Inflammatory macrophage (primary cell): ENCODE measurements at places on chromosomes 13 and 19.
A peak's percentile ranks its signal among the peaks of the same experiment; 100 is the strongest.

DNA sequence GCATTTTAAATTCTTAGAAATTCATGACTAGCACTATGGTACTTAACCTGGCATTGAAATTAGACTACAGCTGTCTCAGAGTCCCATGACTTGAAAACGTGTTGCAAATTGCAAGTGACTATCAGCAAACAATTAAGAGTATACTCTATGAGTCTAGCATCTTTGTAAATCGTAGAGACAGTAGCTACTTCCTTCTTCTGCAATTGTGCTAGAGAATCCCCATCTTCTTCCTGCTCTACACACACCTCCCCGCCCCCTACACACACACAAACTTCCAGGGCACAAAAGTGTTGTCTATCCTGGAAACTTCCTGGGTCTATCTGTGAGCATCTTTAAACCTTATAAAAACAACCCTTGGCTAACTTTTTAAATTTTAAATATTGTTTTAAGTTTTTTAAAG, 35.2 kb upstream of the MIR17HG start:
- no peak for DNase-seq

DNA sequence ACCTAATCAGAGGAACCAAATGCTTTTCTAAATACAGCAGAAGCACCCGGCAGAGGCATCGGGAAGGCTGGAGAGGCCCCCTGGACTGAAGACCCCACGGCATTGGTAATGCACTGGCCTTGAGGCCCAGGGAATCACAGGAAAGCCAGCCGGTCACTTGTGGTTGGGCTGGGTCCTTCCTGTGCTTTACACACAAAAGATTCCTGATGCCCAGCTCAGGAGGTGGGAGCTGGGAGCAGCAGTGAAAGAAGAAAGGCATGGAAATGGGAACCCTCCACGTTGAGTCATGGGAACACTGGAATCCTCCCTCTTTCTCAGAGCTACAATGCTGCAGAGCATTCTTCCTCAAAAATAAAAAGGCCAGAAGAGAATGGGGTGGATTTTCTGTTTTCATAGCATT, 126.4 kb downstream of the TNFRSF19 start:
- no peak for DNase-seq

GRCh38 chr13:99315186-99315585, 8.0 kb upstream of the GPR183 start:
- DNase-seq = no peak

GRCh38 chr13:41654796-41655195, 197.4 kb downstream of the RGCC start:
- peak; percentile 57 for DNase-seq

- no peak for DNase-seq
Observed at GRCh38 chr13:85379433-85379832, 419.8 kb downstream of the SLITRK6 start.

DNA sequence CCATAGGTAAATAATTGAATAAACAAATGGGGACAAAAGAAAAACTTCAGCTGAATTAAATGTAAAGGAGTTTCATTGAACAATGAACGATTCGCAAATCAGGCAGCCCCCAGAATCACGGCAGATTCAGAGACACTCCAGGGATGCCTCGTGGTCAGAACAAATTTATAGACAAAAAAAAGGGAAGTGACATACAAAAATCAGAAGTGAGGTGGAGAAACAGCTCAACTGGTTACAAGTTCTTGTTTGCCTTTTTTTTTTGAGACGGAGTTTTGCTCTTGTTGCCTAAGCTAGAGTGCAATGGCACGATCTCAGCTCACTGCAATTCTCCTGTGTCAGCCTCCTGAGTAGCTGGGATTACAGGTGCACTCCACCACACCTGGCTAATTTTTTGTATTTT, 5.7 kb downstream of the ZNF566 start:
- DNase-seq = no peak

DNA sequence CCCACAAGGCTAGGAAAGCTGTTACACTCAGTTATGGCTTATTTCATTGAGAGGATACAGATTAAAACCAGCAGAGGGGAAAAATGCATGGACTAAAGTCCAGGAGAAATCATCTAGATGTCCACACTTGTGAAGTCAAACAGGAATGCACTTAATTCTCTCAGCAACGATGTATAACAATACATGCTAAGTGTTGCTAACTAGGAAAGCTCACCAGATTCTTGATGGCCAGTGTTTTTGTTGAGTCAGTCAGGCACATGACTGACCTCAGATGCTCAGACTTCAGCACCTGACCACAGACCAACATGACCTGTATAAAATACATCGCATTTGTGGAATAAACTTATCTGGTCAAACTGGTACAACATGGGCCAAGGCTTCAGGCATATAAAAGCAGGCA, 470.2 kb upstream of the PRR20A start:
- DNase-seq = no peak

DNA sequence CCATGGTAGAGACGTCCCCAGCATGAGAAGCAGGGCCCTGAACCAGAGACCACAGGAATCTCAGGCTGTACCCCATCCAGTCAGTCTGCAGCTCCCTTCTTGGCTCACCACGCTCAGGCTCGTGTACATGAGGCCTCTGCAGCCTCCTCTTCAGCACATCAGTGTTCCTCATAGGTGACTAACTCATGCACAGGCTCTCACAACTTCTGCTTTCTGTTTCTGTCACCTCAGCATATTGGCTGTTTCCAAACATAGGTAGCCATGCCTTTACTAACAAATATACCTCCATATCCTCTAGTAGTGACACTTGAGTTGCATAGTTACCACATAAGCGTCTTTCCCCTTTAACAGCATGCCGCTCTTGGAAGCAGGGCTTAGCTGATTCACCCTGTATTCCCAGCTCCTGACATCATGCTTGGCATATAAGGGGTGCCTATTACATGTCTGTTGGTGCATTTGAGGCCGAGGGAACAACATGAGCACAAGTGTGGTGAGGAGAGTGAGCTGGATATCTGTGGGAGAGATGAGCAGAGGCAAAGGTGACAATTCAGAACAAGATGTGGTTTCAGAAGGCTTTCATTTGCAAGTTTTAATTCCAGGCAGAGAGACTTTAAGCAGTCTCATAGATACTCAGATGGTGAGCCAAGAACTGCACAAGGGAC, 16.7 kb downstream of the ZNF473 start:
- no peak for DNase-seq

DNA sequence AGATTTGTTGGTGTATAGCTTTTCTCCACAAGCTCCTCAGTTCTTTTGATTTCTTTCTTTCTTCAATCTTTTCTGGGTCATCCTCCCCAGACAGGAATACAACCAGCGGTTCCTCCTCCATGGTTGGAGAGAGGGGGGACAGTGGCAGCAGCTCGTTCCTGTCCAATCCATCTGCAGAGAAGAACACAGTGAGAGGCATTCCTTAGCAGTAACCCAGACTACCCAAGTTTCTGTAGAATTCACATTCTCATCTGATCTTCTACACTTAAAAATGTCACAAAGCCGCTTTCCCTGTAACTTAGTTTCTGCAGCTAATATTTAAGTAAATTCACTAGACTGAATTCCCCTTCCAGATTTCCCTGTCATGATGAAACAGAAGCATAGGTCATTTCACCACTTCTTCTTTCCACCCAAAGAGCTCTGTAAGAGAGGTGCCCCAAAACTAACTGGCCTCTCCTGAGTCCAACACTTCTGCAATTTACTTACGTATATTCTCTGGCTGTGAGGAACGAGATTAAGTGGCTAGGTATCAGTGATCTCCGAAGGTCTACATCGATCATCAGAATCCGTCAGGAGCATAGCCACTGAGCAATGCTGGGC, 171.9 kb downstream of the TBC1D4 start:
- DNase-seq = peak; percentile 47

GRCh38 chr19:7674010-7675005, 2.6 kb upstream of the MCEMP1 start:
- DNase-seq = peak; percentile 98

- DNase-seq = no peak
Observed at GRCh38 chr13:109376936-109377335, 409.4 kb downstream of the IRS2 start.

DNA sequence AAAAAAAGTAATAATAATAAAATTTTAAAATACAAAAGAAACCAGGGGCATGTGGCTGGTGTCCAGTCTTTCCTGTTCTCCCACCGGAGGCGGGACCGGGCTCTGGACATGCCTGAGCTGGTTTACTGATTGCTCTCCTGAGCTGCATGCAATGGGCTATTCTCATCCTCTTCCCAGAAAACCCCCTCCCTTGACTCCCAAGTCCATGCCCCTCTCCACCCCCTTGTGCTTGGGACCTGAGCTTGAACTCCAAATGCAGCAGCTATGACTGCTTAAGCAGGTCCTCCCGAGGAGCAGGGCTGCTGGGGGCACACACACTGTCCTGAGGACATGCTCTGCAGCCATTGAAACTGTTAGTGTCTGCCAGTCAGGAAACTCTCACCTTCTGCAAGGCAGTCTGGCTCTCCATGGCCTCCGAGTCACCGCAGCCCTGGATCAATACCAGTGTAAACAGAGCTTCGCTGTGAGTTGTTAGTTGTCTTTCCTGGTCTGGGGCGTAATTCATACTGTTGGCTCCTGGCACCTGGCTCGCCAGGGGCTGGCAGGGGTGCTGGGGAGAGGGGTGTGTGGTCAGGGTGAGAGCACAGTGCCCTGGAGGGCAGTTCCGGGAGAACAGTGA, 41.6 kb upstream of the CHST8 start:
- DNase-seq = no peak

GRCh38 chr19:42201489-42202289, 15.8 kb downstream of the DEDD2 start:
- peak; percentile 96 for DNase-seq

- DNase-seq = no peak
Observed at GRCh38 chr13:40622761-40623160, 43.7 kb downstream of the FOXO1 start.

DNA sequence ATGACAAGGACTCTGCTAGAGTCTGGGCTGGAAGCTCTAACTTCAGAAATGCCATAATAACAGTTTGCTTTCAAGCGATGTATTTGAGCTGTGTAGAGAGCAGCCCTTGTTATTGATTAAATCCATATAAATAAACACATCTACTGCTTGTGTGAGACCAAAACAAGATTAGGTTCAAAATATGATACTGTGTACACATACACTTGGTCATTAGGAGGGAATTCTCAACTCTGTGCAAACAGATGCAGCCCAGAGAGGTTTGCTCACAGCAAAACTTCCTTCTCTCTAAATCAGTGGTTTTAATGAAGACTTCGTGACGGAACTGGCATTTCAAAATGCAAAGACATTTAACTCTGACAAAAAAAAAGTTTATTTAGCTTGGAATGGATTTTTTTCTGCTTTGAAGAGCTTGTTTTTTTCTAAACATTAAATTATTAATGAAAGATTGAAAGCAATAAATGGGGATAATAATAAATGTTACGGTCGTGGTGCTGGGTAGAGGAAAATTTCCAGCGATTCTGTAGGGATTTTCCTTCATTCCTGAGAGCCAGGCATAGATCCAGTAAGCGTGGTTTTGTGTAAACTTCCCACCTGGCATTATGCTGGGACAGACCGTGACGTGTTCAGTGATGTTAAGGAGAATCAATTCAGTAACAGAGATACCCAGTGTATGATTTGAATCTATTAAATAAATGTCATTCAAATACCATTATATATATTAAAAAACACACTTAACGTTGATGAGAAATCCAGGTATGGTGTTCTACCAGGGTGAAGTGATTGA, 213.7 kb downstream of the TEX29 start:
- no peak for DNase-seq

GRCh38 chr13:34933349-34933748, 8.7 kb upstream of the NBEA start:
- no peak for DNase-seq

DNA sequence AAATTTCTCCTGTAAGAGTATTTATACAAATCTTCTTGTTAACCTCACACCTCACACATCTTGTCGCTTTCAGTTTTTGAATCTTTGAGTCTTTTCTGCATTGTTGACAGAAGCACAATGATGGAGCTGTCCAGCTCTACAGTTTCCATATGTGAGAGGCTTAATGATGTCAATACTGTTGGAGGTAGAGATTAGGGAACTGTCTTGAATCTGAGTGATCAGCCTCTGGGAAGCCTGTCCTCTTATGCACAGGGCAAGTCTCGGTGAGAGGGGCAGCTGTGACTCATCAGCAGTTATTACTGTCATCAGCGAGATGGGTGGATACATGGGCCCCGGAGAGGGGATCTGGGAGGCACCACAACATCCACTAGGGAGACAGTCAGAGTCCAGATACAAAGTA, 4.6 kb upstream of the ITGBL1 start:
- DNase-seq = no peak

DNA sequence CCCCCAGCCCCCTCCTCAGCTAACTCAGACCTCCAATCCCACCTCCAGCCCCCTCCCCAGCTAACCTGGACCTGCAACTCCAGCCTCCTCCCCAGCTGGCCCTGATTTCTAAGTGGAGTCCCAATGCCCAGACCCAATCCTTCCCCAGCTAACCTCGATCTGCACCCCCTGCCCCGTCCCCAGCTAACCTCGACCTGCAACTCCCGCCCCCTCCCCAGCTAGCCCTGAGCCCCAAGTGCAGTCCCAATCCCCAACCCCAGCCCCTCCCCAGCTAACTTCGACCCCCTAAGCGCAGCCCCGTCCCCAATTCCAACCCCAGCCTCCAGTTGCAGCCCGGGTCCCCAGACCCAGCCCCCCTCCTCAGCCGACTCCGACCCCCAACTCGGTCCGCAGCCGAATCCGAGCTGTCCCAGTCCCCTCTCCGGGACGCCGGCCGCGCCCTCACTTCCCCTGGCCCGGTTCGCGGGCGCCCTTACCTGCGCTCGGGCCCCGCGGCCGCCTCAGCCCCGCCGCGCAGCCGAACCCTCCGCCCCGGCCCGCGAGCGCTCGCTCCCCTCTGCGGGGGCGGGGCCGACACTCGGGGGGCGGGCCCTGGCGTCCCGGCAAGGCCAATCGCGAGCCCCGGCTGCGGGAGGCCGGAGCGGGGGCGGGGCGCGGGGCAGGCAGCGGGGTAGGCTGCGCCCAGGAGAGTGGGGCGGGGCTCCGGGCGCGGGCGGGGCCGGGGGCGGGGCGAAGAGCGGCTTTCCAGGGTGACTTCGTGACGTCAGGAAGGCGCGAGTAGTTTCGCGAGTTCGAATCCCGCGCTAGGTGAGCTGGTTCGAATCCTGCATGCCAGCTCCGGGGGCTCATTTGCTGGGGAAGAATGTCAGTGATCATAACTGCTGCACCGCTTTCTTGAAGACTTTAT, at the start of gene GNG7:
Gene GNG7 (minus strand): TSS at position 525 of the 907 bp plus-strand sequence. CDS start 182,006 bp downstream, outside the sequence.
- DNase-seq = peak; percentile 93

DNA sequence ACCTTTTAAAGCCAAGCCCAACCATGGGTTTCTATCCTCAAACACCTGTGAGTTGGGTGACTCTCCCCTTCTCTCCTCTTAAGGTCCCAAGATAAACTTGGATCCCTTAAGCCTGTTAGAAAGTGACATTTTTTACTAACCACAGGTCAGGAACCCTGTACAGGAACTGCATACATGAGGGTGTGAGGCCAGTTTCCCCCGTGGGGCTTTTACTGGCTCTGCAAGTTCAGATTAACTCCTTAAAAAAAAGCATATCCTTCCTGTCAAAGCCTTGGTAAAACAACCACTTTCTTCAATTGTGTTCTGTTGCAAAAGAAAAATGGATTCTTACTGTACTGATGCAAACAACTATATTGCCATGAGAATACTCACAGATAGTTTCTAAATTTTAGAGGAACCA, 2638.7 kb upstream of the PCDH20 start:
- no peak for DNase-seq

- peak; percentile 100 for DNase-seq
Observed at GRCh38 chr13:80048802-80049201, 292.1 kb downstream of the SPRY2 start.

- peak; percentile 9 for DNase-seq
Observed at GRCh38 chr13:24215732-24216131, 55.2 kb downstream of the SPATA13 start.

GRCh38 chr19:48962029-48962848, 2.9 kb upstream of the FTL start:
- DNase-seq = peak; percentile 89
